ENCODE measurements at places on chromosomes 1 and 21.

DNA sequence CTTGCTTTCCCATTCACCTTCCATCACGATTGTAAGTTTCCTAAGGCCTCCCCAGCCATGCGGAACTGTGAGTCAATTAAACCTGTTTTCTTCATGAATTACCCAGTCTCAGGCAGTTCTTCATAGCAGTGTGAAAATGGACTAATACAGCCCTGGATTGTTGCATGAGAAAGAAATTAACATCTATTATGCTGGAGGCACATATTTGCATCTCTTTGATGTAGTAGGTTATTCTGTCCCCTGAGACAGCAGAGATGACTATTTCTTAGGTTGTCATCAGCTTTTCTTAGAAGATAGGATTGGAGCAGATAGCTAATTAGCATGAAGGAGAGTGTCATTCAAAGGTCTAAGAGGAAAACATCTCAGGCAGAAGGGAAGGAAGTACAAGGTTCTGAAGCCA is 166.2 kb downstream of the OMA1 start:
- DNase-seq: no peak

- DNase-seq: no peak
Measured at GRCh38 chr1:195909061-195909460, 699.2 kb downstream of the KCNT2 start.

DNA sequence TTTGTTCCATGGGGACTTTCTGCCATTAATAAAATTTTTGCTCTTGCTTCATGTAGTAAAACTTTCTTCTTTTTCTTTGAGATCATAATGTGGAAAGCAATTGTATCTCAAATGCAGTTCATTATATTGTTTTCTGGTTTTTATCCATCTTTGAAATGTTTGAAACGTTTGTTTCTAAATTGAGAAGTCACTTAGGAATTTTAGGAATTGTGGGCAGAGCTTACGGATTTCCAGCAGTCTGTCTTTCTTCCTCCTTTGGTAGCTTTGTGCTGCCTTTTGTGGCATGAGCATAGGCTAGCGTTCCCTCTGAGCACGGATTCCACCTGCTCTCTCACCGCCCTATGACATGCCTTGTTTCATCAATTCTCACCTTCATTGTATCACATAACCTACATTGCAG is 2.9 kb upstream of the ST6GALNAC5 start:
- no peak for DNase-seq

GRCh38 chr1:234313171-234313570 is 60.1 kb upstream of the COA6 start:
- DNase-seq: no peak

GRCh38 chr1:60126723-60127122 is 53.2 kb upstream of the C1orf87 start:
- DNase-seq: no peak

GRCh38 chr21:45499970-45500577 is 42.2 kb downstream of the SLC19A1 start:
- no peak for DNase-seq

- DNase-seq: no peak
Measured at GRCh38 chr1:233512538-233512937, 101.4 kb upstream of the KCNK1 start.

DNA sequence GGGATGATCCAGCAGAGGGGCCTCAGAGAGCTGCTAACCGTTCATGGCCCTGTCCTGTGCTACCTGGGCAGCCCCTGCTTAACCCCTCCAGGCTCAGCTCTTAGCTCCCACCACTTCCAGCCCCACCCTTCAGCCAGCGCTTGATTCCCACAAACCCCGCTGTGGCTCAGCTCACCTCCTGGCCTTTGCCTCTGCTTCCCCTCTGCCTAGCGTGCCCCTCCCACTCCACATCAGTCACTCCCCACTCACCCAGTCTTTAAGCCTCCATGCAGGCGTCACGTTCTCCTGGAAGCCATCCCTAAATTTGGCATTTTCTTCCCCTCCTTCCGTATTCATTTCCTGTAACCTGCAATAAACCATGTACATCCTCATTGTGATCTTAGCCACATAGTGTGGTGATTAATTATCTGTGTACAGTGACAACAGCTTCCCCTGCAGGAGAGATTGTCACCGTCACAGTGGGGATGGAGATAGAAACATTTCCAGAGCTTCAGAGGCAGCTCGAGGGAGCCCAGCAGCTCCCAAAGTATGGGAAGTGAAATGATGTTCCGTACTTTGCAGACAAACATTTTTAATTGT is 65.5 kb downstream of the EPHB2 start:
- no peak for DNase-seq

DNA sequence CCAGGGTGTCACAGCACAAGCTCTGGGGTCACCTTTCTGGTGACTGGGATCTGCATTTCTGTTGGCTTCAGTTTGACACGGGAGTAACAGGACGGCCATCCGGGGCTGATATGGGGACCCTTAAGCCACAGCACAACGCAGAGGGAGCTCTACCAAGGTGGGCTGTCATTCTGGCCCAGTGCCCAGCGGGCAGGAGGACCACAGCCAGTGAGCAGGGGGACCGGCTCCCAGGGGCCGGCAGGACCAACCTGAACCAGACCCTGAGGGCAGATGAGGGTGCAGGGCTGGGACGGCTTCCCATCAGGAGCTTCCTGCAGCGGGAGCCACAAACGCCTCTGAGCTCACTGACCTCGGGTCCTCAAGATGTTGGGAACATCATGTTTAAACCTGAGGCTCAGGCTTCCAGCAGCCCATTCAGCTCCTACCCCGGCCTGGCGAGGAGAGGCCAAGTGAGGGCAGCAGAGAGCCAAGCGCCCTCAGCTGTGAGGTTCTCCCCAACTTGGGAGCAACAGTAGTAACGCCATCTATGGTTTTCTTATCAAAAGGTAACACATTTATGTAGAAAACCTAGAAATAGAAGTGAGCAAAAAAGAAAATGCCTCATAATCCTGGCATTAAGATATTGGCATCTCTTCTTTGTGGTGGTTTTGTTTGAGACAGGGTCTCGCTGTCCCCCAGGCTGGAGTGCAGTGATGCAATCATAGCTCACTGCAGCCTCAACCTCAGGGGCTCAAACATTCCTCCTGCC is 26.8 kb downstream of the TMEM201 start:
- no peak for DNase-seq

DNA sequence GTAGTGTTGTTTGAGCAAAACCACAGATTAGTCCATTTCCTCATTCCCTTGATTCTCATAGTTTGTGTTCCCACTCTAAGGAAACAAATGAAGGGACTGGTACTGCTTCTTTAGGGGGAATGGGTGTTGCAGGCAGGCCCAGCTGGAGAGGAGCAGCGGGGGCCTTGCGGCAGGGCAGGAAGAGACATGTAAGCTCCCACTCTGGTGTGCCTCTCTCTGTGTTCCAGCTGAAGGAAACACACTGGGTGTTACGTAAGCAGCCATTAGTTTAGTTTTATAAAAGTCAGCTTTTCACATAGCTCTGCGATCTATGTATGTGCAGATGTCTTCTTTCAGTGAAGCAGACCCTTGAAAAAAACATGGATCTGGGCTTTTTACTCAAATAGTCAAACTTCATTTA is 99.5 kb downstream of the CACHD1 start:
- no peak for DNase-seq

DNA sequence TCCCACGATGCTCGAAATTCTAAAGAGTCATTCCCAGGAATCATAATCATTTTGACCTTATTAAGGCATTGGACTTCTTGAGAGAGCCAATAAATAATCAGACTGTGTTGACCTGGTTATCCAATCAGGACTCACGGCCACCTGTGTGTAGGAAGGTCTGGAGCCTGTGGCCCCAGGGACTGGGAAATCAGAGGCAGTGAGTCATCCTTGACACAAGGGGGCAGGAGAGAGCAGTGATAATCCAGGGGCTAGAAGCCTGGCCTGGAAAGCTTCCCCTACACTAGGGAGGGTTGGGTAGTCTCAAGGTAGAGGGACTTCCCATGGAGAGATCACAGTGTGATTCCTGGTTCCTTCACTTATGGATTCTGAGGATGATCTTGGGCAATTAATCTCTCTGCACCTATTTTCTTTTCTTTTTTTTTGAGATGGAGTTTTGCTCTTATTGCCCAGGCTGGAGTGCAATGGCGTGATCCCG is 4.7 kb downstream of the MR1 start:
- DNase-seq: peak; percentile 55

DNA sequence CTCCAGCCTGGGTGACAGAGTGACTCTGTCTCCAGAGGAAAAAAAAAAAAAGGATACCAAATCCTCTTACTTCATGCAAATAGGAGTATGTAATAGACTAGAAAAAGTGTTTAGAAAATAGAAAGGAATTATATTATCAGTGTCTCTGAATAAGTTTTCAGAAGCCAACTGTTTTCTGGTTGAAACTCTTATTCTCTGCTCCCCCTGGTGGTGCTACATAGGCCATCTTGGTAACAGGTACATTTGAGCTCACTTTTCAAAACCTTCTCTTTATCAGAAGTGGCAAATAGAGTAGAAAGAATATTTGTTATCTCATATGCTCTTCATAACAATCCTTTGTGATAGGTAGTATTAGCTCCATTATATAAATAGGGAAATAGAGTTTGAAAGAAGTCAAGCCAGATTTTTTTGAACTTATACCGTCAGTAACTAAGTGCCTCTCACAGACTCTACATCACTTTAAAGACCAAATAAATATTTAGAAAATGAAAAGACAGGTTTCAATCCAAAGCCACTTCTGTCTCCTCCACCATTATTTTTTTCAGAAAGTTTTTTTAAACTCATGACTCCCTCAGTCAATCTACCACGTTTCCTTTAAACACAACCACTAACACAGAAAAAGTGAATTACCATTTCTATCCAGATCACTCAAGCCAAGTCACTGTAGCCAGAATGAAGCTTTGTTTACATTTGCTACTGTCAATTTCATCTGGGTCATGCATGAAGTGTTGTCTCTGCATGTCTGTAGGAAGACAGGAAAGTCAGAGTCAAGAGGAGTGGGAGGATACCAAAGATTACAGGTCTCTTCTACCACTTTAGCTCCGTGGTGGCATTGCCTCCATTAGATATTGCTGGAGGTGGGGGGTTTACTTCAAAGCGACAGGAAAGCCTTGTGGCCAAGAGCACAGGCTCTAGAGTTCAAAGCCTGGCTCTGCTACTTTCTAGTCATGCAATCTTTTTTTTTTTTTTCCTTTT is 45.6 kb downstream of the IL23R start:
- peak; percentile 38 for DNase-seq

- DNase-seq: no peak
Measured at GRCh38 chr1:233675893-233676292, 62.0 kb downstream of the KCNK1 start.

GRCh38 chr1:46673749-46674182 is 2.1 kb downstream of the TEX38 start:
- no peak for DNase-seq

- no peak for DNase-seq
Measured at GRCh38 chr1:171422511-171422910, 62.8 kb upstream of the PRRC2C start.

DNA sequence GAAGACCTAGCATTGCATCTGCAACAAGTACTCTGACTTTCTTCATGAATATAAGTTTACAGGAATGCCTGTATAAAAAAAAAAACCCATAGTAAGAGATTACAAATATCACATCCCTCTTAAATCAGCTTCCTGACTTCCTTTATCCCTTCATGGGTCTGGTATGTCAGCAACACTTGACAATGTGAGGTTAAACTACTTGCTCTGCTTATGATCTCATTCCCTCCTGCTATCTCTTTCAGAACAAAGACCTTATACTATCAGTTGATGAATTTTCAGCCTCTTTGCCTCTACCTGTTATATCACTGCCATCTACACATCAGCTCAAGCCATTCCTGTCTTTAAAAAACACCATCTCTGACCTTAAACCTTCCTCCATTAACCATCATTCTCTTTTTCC is 130.9 kb upstream of the SAMSN1 start:
- DNase-seq: no peak

- DNase-seq: no peak
Measured at GRCh38 chr1:180247061-180247460, 17.0 kb downstream of the LHX4 start.

GRCh38 chr1:41353744-41354143 is 7.5 kb upstream of the FOXO6 start:
- no peak for DNase-seq

DNA sequence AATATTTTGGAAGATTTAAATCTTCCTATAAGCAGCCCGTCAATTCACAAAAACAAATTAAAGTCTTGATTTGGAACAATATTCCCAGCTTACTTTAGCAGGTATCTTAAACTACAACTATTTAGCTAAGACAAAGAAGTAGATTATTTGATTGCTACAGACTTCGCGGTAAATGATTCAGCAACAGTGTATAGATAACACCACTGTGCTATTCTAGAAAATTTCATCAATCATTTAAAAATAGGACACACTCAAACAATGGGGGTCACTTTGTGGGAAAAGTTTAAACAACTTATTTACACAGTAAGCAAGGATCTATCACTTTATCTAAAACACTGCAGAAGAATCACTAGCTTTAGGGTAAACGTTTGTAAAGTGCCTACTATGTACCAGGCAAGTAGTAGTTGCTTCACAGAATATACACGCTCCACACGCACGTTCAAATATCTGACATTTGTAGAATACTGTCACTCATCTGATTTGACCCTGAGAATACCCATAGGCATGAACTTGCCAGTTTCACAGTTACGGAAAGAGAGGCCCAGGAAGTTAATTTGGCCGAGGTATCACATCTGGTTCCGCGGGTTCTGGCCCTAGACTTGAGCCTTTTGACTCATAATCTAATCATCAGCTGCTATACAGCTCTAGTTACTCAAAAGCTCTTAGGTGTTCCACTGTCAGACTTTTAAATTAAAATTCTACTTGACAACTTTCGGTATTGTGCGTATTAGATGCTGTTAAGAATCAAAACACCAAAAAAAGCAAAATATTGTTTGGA is 876 bp downstream of the DENND2C start:
- DNase-seq: no peak

DNA sequence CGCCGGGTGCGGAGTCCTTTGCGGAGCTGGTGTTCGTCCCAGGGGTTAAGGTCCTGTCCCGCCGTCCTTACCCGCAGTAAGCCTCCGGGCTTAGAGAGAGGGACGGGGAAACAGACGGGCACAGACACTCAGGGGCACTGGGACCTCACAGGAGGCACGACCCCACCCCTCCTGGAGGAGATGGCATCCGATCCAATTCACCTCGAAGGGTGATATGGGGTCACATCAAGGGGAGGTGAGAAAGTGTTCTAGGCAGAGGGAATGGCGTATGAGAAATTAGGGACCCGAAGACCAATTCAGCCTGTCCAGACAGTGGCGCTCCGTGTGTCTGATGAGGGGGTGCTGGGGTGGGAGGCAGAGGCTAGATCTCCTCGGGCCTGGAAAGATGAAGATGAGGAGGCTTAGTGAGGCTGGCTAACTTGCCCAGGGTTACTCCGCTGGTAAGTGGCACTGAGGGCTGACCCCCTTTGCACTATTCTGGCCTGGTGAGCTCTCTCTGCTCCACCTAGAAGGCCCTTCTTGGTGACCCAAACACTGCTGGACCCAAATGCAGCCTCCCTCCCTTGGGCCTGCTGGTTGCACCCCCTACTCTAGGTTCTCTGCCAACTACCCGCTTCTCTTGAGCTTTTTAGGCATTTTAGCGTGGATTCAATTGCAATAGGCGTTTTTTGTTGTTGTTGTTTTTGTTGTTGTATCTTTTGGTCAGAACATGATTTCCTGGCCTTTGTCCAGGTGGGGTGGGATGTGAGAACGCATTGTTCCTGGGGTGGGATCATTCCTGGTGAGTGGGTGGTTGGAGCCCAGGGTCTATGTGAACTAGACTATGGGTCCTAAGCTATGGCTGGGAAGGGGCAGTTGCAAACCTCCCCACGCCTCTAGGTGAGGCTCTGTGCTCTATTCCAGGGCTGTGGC is 12.3 kb downstream of the BTBD19 start:
- DNase-seq: no peak

All from T-helper 9 cell (primary cell).